Activated naive CD4-positive, alpha-beta T cell (primary cell): ENCODE measurements at places on chromosomes 6 and 20.

DNA sequence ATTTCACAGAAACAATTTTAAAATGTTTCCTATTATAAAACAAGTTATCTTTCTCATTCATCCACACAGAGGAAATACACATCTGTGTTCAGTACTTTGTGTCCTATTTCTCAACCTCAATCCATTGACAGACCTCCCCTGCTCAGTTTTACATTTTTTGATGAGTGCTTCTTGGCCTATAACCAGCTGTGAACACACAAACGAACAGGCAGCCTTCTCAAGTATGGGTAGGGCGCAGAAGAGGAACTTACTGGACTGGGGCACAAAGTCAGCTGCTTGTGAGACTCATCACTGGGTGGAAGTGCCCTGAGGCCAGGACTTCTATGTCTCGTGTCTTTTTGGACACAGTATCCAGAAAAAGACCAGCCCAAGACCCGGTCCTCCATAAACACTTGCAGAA lies 2.8 kb downstream of the RPS6KA2 start:
- DNase-seq, result no peak

- DNase-seq, result no peak
Observed at GRCh38 chr20:2320813-2321658, 25.2 kb downstream of the TGM3 start.

DNA sequence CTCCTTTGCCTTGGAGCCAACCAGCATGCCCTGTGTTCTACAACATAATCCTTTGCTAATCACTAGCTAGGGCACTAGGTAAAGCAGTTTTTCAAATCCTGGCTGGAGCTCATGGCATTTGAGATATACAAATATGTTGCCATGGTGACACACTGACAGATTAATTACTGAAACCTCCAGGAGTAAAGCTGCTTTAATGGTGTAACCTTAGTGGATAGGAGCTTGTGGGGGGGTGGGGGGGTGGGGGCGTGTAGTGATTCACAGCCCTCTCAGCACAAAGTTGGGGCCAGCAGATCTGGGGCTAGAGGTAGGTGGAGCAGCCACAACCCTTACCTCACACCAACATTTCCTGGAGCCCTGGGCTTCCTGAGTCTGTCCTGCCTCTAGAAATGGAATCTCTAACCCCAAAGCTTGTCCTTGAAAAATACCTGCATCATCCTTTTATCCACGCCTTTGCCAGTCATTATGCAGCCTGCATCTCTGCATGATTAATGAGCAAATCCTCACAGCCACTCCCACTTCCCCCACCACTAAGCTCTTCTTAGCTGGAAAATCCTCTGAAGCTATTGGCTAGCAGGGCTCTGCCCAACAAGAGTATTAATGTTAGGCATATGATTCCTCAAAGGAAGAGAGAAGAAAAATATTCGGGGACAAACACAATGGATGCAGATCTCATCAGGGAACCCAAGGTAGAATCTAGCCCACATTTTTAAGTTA lies 84.5 kb upstream of the PRND start:
- no peak for DNase-seq

DNA sequence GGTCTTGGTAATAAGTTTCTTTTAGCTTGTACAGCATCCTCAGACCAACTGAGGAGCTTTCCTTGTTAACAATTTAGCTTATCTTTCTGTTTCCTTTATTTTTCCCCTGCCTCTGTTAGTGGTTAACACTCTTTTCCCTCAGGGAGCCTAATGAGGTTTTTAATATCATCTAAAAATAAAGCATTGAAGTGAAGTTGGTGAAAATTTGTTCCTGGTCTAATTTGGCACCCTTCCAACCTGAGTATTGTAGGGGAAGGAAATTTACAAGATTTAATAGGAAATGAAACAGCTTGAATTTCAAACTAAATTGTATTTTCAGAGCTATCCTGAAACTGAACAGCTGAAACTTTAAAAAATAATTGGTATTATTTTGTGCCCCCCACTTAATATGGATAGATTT lies 28.1 kb upstream of the VAPB start:
- DNase-seq, result no peak

DNA sequence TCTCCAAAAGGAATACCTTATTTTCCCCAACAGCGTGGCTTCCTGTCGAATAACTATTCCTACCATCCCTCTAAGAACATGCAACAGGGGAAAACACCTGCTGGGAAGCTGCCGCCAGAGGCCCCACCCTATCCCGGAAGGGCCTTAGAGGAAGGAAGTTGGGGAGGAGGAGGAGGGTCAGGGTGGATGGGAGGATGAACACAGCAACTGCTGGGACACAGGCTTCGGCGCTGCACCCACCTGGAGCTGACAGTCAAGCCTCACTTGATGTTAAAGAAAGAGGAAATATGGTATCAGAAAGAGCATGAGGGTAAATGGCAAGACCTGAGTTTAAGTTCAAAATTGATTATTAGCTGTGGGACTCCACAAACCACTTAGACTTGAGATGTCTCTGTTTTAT lies 36.5 kb upstream of the RPS6KA2 start:
- no peak for DNase-seq

DNA sequence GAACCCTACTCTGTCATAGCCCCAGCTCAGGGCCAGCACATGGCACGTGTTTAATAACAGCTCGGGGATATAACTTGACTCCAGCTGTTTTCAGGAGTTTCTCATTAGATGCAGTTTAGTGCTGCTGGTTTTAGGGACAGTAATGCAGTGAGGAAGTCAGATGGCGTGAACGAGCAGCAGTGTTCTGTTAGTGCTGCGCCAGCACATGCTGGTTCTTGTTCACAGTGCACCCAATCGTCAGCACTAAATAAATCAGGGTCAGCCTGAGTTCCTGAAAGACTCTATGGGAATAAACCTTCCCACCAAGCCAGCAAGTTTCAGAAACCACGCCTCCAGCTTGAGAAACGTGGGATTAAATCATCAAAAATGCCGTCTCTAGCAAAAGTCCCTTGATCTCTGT lies 235.9 kb upstream of the SUPT3H start:
- DNase-seq, result no peak

DNA sequence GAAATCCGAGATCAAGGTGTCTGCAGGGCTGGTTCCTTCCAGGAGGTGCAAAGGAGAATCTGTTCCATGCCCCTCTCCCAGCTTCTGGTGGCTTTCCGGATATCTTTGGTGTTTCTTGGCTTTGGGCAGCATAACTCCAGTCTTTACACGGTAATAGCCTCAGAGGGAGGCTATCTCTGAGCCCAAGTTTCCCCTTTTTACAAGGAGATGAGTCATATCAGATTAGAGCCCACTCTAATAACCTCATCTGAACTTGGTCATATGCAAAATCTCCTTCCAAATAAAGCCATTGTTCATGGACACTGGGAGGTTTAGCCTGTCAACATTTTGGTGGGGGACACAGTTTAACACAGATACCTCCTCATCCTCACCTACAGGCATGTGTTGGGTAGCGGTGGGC lies 213.7 kb downstream of the ATXN1 start:
- no peak for DNase-seq

DNA sequence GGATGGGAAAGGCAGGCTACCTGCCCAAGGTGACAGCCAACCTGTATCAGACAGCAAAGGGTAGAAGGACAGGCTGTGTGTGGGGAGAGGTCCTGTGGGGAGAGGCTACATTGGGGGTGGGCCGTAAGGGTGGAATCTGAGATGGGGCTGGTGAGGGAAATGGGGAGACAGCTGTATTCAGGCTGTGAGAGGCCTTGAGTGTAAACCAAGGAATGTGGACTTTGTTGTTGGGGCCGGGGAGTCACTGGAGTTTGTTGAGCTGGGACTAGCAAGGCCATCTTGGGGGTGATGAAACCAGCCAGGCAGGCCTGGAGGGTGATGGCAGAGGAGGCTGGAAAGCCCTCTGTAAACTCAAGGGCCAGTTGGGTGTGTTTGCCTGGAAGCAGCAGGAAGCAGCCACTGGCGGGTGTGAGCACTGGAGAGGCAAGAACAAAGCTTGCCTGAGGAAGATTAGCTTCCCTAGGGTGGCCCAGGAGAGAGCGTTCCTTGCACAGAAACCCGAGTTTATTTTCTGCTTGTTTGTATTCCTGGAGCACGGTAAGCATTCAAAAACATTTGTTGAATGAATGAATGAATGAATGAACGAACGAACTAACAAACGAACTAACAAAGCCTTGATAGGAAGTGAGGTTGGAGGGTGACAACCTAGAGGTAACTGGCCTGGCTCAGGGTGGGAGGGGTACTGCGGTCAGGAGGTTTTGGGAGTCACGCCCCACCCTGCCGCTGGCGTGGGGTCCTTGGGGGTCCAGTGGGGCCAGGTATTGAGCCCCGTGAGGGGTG lies 18.9 kb downstream of the TTBK1 start:
- DNase-seq, result no peak

- no peak for DNase-seq
Observed at GRCh38 chr6:26439151-26440125, 866 bp upstream of the BTN3A3 start.

DNA sequence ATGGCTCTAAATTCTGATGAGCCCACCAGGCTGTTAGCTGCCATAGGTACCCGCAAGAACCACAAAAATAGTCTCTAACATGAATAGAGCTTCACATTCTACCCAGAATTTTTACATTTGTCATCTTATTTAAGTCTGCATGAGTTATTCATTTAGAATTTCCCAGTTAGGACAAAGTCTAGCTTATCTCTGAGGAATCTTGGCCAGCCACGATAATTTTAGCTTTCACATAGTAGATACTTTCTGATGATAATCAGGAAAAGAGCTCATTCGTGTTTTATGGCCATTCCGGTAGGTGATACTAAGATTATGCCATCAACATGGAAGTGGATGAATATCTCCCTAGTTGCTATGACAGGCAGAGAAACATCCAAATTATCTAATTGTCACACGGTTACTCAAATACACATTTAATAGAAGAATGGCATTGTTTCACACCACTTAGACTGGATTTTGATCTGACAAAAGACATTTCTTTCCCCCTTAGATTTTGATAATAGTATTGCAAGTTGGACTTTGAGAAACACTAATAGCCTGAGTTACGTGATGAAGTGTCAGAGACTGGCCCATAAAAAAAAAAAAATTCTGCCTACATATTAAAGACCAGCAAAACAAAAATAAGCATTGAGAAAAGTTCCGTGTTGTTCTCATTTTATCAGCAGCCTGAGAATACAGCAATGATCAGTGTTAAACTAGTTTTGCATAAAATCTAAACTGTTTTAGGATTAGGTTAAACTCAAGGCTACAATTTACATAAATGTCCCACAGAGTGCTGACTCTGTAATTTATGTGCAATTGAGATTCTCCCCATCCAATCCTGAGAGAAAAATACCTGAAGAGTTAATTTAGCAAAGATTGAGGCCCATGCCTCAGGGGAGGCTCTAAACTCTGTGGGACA lies 397.5 kb upstream of the ARID1B start:
- DNase-seq, result no peak

DNA sequence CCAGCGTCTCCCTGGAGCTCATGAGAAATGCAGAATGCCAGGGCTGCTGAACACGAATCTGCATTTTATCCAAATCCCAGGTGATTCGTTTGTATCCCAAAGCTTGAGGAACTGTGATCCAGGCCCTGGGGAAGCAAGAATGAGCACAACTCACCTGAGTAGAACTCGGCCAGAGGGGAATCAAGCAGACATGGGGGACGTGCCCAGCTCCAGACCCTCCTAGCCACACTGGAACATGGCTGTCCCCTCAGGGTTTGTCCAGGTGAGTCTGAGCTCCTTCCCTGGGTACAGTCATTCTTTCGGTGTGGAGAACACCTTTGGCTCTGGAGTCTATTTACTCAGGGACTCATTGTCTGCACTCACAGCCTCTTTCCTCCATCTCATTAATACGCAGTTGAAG lies 13.3 kb downstream of the NKX2-2 start:
- no peak for DNase-seq

DNA sequence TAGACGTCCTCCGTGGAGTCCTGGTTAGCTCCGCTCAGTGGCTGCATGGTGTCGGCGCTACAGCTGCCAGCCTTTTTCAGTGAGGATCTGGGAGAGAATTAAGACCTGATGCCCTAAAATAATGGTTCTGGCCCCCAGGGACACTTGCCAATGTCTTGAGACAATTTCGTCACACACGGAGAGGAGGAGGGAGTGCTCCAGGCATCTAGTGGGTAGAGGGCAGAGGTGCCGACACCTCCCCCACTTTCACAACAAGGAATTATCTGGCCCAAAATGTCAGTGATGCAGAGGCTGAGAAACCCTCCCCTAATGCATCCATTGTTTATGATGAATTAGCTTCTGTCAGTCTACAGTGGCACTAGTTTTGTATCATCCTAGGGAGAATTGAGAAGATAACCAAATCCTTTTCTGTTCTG lies 24.4 kb downstream of the TMEM181 start:
- DNase-seq, result no peak

- peak; percentile 13 for DNase-seq
Observed at GRCh38 chr20:18276821-18277220, 11.5 kb upstream of the ZNF133 start.

- DNase-seq, result no peak
Observed at GRCh38 chr20:34022151-34022838, 28.6 kb downstream of the RALY start.
